ENCODE measurements at places on chromosomes 3 and 15. TPM values are rescaled to one million over a fixed set of nuclear protein-coding genes. Genes with fewer than 3 reads are reported as not detected.

DNA sequence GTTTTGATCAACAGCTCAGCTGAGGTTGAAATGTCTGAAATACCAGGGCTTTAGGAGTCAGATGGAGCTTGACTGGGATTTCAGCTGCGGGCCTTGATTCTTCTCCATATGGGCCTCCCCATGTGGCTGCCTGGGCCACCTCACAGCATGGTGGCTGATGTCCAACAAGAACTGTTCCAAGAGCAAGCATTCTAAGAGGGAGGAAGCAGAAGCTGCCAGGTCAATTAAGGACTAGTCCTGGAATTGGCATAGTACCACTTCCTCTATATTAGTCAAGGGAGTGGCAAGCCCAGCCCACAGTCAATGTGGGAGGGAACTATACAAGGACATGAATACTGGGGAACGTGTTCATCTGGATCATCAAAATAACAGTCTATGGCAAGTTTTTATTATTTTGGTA lies 181.7 kb upstream of the ANKRD28 start:
- no peak for DNase-seq

The CPNE4 gene
- not detected for total RNA-seq

- DNase-seq: no peak
Observed at GRCh38 chr3:56054844-56055243, 413.4 kb downstream of the ERC2 start.

The MAP6D1 gene
- total RNA-seq: 5.3 TPM

DNA sequence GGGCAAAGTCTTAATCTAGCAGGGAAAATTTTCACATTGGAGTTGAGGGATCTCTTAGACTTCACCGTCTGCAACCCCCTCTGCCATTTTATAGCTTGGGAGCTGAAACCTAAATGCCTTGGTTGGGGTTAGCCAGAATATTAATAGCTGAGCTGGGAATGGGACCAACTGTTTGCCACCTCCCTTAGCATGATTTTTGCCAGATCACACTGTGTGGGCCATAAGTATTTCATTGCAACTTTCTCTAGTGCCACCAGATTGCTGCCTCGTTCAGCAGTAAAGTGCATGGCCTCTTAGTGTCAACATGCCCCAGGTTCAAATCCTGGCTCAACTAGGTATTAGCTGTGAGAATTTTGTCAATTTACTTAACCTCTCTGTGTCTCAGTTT lies 55.9 kb upstream of the ABHD17C start:
- no peak for DNase-seq

The SLC12A8 gene
- 19.9 TPM for total RNA-seq

- DNase-seq: no peak
Observed at GRCh38 chr15:41565702-41566101, 6.7 kb downstream of the TYRO3 start.

DNA sequence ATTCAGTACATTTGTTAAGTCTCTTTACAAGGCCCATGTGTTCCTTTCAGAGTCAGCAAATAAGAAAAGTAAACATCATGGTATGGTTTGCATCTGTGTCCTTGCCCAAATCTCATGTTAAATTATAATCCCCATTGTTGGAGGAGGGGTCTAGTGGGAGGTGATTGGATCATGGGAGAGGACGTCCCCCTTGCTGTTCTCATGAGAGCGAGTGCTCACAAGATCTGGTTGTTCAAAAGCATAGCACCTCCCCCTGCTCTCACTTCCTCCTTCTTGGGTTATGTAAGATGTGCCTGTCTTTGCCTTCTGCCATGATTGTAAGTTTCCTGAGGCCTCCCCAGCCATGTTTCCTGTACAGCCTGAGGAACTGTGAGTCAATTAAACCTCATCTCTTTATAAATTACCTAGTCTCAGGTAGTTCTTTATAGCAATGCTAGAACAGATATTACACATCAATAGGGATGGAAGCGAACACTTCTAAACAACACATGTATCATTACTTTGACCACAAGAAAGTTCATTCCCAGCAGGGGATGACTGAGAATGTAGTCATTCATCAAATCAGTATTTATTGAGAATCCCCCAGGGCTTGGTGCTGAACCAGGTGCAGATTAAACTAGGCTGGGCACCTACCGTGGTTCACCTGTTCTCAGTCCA lies 4.1 kb downstream of the EFCAB12 start:
- no peak for DNase-seq

The HCLS1 gene
- 1.6 TPM for total RNA-seq

GRCh38 chr15:55954862-55955605 lies 38.4 kb downstream of the NEDD4 start:
- no peak for DNase-seq

The POTEB3 gene
- total RNA-seq: not detected

DNA sequence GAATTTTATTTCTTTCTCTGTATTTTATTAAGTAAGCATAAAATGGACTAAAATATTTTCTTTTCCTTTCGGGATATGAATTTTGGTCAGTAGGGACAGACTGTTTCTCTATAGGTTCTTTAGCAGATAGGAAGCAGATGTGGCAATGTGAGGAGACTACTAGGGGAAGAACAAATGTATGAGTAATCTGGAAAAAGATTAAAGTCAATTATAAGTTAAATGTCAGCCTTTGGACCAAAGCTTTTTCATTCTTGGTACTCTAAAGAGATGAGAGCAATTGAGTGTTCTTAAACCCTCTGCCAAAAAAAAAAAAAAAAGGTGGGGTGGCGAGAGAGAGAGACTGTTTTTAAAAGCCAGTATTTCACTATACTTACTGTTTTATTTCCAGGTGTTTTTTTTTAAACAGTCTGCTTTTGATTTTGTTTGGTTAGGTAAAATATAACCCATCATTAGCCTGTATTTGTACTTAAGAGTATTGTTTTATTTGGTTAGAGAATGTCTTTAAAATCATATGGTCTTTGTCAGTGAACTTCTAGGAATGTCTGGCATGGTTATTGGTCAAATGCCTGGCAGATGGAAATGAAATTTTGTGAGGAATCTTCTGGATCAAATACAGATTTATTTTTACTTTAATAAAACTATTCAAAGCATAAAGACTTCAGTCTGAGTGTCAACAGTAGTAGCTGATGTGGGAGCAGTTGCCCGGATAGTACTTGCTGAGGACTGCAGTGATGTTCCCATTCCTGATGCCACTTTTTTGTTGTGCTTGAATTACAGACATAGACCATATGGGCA lies 63.8 kb downstream of the LRRC49 start:
- no peak for DNase-seq

GRCh38 chr3:64591615-64592014 lies 96.2 kb downstream of the ADAMTS9 start:
- DNase-seq: no peak

GRCh38 chr3:187000711-187001151 lies 70.4 kb downstream of the ST6GAL1 start:
- DNase-seq: no peak

- no peak for DNase-seq
Observed at GRCh38 chr3:172333692-172334457, 114.4 kb downstream of the GHSR start.

The SERPINI2 gene
- 0.27 TPM for total RNA-seq

- no peak for DNase-seq
Observed at GRCh38 chr3:194343561-194343893, 7.6 kb downstream of the CPN2 start.

The SEMA3G gene
- 4.2 TPM for total RNA-seq

DNA sequence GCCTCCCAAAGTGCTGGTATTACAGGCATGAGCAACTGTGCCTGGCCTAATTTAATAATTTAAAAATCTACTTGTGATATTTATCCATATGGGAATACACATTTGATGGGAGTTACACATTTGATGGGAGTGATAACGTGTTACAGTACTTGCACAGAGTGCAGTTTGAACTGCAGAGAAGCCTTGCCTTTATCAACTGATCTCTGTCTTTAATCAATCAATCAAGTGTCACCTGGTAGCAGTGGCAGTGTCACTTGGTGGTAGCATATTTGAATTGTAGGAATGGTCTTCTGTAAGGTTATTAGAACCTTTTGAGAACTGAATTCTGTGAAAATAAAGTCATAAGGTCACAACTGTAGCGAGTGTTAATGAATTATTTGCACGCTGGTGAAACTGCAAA lies 37.8 kb downstream of the SIDT1 start:
- DNase-seq: no peak

DNA sequence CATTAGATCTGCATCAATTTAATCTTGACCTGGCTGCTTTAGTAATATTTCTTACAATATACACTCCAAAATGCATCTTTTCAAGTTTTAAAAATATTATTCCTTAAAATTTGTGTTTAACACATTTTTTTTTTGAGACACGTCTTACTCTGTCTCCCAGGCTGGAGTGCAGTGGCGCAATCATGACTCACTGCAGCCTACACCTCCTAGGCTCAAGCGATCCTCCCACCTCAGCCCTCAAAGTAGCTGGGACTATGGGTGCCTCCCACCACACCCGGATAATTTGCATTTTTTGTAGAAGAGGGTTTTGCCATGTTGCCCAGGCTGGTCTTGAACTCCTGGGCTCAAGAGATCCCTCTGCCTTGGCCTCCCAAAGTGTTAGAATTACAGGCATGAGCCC lies 73.6 kb downstream of the ETV5 start:
- DNase-seq: no peak

GRCh38 chr15:77481670-77482069 lies 61.0 kb downstream of the HMG20A start:
- DNase-seq: no peak

- no peak for DNase-seq
Observed at GRCh38 chr15:78879517-78880241, 7.0 kb downstream of the MORF4L1 start.

DNA sequence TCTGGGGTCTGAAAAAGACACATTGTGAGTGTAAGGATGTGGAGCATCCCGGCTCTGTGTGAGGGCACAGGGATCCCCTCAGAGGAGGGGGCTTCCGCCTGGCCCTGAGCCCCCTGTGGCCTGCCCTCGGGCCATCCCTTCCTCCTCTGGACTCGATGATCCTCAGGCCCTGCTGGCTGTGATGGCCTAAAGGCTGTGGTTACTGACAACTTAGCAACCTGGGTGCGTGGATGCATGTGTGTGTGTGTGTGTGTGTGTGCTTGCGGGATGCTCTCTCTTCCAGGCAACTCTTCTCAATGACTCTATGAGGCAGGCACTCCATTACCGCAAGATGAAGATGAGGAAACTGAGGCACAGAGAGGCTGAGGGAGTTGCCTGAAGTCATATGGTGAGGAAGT lies 66.0 kb downstream of the ASB7 start:
- no peak for DNase-seq

DNA sequence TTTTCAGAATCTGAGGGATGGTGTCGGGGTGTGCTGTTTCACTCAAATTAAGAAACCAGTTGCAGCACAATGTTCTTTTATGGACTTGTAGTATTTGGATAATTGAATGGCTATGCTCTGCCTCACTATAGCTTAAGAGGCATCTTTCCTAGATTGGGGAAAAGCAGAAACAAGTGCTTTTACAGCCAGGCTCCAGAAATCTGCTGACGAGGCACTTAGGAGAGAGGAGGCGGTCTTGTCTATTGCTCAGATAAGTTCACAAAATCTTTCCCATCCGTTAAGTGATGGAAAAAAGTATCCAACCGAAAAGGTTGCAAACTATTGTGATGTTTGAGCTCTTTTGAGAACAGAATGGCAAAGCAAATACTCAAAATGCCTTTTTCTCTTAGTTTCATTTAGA lies 336.1 kb upstream of the RARB start:
- DNase-seq: no peak

- DNase-seq: no peak
Observed at GRCh38 chr15:68807249-68807648, 13.4 kb downstream of the ANP32A start.

The HYKK gene
- total RNA-seq: 6.2 TPM

GRCh38 chr3:150870406-150870805 lies 34.8 kb downstream of the MINDY4B start:
- no peak for DNase-seq

The RPP25 gene
- total RNA-seq: 5.9 TPM
